ENCODE measurements at places on chromosomes 11 and 22.

DNA sequence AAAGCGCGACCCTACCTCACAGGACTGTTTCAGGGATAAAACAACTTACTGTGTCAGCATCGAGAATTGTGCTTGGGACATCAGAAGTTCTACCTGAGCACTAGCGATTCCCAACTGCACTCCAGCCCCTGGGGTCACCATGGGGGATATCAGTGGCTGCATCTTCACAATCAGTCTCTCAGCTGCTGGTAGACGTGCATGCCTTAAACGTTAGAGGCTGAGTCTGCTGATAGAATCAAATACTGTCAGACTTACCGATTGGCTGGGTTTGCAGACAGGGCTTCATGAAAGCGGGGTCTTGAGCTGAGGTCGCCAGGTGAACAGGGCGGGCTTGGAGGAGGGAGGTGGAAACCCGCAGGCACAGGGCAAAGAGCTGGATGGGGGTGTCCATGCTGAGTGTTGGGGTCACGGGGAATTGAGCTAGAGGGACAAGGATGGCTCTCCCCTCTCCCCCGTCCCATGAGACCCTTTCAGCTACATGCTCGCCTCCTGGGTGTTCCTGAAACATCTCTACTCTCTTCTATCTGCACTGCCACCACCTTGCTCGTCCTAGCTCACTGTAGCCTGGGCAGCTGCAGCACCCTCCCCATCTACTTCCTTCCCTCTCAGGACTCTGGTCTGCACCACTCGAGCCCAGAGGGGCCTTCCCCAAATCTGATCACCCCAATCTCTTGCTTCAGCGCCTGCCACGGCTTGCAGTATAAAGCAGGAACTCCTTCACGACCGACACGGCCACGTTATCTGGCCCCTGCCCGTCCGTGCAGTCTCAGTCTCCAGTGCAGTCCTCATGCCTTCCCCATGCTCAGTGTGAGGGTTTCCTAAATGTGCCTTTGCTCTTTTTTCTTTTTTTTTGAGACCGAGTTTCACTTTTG is 43.5 kb downstream of the ST14 start:
- DNase-seq, result no peak

GRCh38 chr11:44488165-44488965 is 77.1 kb upstream of the CD82 start:
- no peak for DNase-seq

GRCh38 chr22:47600791-47601625 is 838.6 kb downstream of the TBC1D22A start:
- no peak for DNase-seq

- no peak for DNase-seq
Observed at GRCh38 chr11:12810568-12810894, 136.3 kb downstream of the TEAD1 start.

- no peak for DNase-seq
Observed at GRCh38 chr22:20465759-20466077, 28.1 kb upstream of the SCARF2 start.

- DNase-seq, result peak; percentile 89
Observed at GRCh38 chr22:50185375-50186087, at the start of gene TRABD. TRABD (plus strand) TSS chr22:50185913; CDS start chr22:50193061, 7,148 bp downstream.

GRCh38 chr11:2982214-2982613 is 9.9 kb downstream of the NAP1L4 start:
- no peak for DNase-seq

GRCh38 chr22:47452184-47452583 is 689.7 kb downstream of the TBC1D22A start:
- DNase-seq, result no peak

DNA sequence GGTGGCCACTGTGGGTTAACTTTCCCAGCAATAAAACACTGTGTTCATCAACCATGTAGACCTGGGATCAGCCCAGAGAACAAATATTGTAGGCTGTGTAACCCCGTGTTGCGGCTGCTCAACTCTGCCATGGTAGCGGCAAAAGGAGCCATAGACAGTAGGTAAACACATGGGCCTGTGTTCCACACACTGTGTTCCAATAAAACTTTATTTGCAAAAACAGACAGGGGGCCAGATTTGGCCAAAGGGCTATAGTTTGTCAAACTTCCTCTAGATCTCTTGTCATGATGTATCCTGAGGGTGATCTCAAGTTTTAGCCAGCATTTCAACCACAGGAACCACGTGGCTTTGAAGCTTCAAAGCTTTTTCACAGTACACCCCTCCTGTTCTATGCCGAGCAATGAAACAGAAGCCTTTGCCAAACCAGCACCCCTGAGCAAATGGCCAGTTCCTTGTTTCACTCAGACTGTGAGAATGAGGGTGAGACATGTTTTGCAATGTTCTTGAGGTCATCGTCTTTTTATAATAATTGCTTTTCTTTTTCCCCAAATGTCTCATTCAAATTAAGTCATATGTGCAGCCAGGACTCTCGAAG is 49.9 kb upstream of the FADD start:
- DNase-seq, result no peak

GRCh38 chr11:82814379-82814778 is 80.7 kb upstream of the FAM181B start:
- no peak for DNase-seq

GRCh38 chr11:69746752-69747742 is 28.1 kb downstream of the FGF4 start:
- DNase-seq, result no peak

- DNase-seq, result no peak
Observed at GRCh38 chr22:23684561-23685031, 6.2 kb upstream of the RGL4 start.

DNA sequence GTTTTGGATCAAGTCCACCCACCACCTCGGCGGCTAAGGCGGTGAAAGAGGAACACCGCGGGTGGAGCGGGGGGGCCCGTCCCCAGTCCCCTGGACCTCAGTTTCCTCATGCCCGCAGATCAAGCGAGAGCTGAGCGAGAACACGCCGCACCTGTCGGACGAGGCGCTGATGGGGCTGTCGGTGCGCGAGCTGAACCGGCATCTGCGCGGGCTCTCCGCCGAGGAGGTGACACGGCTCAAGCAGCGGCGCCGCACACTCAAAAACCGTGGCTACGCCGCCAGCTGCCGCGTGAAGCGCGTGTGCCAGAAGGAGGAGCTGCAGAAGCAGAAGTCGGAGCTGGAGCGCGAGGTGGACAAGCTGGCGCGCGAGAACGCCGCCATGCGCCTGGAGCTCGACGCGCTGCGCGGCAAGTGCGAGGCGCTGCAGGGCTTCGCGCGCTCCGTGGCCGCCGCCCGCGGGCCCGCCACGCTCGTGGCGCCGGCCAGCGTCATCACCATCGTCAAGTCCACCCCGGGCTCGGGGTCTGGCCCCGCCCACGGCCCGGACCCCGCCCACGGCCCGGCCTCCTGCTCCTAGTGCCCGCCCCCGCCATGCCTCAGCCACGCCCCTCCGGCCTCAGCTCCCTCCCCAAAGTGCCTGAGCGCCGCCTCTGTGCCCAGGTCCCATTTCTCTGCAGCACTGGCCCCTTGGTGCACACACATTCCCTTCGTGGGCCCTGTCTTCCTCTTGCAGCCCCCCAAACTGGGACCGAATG is 12.7 kb downstream of the MAFF start:
- peak; percentile 70 for DNase-seq

GRCh38 chr22:16804882-16805281 is 20.3 kb downstream of the XKR3 start:
- DNase-seq, result no peak

DNA sequence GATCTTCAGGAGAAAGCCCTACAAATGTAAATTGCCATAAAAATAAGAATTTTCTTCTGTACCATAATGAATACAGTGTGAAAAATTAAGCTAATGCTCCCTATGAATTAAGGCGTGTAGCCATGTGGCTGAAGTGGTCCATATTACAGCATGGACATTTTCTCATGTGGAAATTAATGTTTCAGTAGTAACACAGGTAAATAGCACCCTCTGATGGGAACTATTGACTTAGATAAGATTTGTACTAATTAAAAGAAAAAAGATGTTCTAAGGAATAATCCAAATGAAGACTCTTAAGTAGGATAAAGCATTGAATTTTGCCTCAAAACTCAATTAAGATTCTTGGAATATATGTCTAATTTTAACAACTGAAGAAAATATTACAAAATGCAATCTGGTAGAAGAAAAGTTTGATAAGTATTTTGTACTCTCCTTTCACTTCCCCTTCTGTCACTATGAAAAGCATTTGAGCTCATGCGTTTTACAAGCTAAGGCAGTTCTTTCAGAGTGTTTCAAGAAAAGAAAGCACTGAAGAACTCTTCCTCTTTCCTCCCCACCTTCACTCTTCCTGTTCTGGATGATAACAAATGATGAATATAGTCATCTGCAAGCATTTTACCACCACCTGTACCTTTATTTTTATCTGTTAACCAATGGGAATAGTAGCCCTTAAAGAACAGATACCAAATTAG is 9.9 kb upstream of the OR8D2 start:
- no peak for DNase-seq

- DNase-seq, result no peak
Observed at GRCh38 chr11:61571869-61572268, 9.0 kb downstream of the SYT7 start.

- DNase-seq, result no peak
Observed at GRCh38 chr11:10641912-10642697, 51.5 kb downstream of the IRAG1 start.

DNA sequence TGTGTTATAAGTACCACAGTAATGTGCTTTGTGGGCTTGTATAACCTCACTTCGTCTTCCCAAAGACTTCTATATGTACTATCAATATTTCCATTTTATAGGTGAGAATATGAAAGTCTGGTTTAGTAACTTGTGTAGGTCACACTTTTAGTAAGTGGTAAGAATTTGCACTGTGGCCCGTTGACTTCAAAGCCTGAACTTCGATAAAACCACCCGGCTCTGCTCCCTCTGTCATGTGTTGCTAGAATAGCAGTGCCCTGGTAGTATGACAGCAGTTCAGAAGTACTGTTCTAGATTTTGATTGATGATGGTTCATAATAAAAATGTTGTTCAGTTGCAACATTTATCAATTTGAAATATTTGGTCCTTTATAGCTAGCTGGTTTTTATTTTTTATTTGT is 110.2 kb upstream of the SORL1-AS1 start:
- no peak for DNase-seq

DNA sequence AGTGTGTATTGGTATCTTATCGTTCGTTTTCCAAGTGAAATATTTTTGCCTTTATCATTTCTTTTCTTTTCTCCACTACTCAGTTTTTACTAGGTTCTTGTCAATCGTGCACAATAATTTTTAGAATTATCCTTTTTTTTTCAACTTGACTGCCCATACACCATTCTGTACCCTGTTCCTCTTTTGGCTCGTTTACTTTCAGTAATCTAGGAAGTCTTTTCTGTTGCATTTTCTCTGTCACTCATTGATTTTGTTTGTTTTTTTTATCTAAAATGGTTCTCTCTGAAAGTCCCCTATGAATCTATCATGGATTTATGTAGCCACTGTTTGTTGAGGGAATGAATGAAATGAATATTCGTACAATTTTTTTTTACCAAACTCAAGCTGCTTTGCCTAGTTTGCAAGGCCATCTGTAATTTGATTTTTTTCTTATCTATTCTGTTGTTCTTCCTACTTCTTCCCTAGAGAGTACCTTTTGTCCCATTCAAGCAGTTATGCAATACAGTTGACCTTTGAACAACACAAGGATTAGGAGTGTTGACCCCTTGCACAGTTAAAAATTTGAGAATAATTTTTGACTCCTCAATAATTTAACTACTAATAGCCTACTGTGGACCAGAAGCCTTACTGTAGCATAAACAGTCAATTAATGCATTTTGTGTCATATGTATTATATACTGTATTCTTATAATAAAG is 166.3 kb downstream of the TMEM135 start:
- no peak for DNase-seq

DNA sequence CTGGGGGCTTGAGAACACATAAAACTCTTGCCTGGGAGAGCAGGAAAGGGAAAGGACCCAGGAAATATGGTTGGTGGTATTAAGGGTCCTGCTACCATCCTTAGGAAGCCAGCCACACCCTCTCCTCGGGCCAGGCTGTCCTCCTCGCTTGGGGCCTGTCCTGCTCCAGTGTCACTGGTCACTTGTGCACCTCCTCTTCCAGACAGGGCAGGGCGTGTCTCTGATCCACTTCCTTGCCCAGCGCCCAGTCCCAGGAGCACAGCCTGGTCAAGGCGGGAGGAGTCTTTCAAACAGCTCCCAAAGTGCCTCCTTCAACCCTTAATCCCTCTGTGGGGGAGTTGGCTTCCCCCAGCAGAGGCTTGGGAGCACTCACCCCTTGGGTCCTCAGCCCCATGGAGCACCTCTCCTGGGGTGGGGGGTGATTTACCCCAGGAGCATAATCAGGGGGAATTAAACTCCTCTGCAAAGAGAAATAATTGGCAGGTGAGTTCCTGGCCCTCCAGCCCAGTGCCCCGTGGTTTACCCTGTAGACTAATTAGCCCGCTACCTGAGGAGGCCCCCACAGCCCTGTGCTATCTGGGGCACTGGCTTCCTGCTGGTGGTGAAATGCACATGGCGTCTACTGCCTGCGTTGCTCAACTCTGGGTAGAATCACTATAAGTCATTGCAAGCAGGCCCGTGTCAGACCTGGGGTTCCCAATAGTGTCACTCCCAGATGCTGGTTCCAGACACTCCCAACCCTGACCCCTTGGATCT is 8.0 kb downstream of the TMPRSS6 start:
- DNase-seq, result no peak

DNA sequence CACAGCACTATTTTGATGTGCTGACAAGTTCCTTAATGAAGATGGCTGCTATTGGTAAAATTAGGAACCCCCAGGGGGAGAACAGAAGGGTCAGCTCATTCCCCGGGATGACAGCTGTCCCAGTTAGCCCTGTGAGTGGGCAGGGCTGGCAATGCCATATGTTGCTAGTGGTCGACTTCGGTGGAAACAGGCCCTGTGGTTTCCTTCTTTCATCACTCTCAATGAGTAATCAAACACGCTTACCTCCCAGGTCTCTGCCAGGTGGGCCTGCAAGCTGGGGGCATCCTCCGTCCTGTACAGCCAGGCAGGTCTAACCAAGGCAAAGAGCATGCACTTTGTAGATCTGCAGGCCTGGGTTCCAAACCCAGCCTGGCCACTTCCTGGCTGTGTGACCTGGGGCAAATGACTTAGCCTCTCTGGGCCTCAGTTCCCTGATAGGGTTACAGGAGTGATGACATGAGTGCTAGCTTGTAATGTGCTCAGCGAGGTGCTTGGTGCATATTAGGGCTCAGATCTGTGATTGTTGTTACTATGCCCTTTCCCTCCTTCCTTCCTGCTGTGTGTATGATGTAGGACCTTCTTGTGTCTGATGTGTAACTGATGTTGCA is 85.2 kb downstream of the TSPAN18 start:
- no peak for DNase-seq
